ENCODE measurements at places on chromosomes 5 and 9.

GRCh38 chr5:135039271-135040033 lies 5.4 kb upstream of the PITX1 start:
- DNase-seq: no peak

- no peak for DNase-seq
These were observed 7.2 kb downstream of the ROPN1L start for GRCh38 chr5:10448754-10449360.

GRCh38 chr5:16806711-16807546 lies 129.2 kb downstream of the MYO10 start:
- no peak for DNase-seq

- DNase-seq: peak; percentile 73
These were observed at the start of gene ERMP1 for GRCh38 chr9:5832538-5833529. ERMP1 (minus strand) TSS chr9:5833117; CDS start chr9:5833027, 90 bp downstream.

DNA sequence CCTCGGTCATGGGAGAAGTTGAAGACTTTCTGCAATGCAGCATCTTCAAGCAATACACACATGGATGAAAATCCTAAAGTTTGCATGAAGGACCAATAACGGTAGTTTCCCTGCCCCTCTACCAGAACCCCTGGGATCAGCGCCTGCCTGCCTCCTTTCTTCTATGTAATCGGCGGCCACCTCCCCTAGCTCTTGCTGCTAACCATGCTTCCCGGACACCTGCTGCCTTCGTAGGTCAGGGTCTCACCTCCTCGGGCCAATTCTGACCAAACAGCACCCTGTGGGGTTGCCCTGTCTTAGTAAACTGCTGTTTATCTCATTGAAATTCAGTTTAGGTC lies 388 bp upstream of the MED10 start:
- no peak for DNase-seq

- DNase-seq: no peak
These were observed 51.5 kb upstream of the NR3C1 start for GRCh38 chr5:143454936-143455516.

DNA sequence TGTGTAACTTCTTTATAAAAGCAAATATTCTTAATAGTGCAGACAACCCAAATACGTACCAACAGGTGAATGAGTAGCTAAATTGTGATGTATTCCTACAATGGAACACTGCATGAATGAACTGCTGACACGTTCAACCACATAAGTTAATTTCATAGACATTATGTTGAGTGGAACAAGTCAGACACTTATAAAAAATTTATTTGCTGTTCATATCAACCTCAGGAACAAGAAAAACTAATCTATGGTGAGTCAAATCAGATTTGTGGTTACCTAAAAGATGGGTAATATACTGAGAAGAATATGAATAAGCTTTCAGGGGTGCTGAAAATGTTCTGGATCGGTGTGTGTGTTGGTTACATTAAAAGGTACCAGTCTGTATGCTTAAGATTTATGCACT lies 35.7 kb downstream of the INVS start:
- no peak for DNase-seq

DNA sequence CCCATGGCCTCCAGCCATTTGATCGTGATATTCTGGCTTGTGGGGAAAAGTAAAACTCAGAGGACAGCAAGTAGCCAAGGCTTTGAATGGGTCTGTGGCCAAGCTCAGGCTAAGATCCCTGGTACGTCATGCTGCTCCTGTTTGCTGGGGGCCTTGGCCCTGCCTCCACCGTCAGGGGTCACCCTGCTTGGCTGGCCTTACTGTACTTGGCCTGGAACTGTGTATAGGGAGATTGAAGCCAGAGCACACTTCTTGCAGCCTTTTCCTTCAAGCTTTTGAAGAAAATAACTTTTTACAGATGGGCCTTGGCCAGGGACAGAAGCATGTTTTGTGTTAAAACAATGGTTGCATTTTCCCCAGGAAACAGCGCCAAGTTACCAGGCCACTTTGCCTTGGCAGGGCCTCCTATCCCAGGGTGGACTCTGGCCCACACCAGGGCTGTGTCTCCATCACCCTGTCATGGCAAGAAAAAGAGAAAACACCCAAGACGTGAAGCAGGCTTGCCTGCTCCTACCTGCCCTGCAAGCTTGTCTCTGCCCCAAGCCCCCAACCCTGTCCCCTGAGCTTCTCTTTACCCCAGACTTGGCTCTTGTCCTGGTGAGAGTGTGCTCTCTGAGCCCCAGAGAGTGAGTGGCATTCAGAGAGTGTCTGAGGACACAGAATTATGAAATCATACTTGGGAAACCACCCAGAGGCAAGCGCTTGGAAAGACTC lies 286.9 kb downstream of the GADD45G start:
- DNase-seq: peak; percentile 25

DNA sequence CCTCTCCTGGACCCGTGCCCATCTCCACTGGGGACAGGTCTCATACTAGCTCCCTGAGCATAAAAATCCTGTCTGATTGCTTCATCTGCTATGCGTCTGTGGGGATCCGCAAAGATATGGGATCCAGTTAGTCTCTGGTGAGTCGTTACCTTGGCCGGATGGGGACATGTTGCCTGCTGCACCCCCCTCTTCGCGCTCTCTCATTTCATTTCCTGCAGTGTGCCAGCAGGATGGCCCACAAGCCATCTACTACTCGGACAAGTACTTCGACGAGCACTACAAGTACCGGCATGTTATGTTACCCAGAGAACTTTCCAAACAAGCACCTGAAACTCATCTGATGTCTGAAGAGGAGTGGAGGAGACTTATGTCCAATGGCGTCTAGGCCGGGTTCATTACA lies 17.0 kb upstream of the CEP78 start:
- DNase-seq: no peak

- DNase-seq: no peak
These were observed 14.9 kb downstream of the ZNF474 start for GRCh38 chr5:122144236-122144635.

DNA sequence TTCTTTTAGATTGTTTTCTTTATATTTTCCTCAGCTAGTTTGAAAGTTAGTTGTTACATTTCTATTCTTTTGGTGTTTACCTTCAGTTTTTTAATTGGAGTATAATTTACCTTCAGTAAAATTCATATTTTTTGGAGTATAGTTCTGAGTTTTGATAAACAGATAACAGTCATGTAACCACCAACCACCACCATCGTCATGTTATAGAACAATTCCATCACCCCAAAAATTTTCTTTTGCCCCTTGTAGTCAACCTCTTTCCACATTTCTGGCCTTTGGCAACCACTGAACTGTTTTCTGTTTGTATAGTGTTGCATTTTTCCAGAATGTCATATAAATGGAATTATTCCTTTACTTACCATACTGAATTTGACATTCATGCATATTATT lies 6.8 kb downstream of the RMI1 start:
- DNase-seq: no peak

- DNase-seq: peak; percentile 12
These were observed 798 bp downstream of the PITX1 start for GRCh38 chr5:135032999-135033861.

DNA sequence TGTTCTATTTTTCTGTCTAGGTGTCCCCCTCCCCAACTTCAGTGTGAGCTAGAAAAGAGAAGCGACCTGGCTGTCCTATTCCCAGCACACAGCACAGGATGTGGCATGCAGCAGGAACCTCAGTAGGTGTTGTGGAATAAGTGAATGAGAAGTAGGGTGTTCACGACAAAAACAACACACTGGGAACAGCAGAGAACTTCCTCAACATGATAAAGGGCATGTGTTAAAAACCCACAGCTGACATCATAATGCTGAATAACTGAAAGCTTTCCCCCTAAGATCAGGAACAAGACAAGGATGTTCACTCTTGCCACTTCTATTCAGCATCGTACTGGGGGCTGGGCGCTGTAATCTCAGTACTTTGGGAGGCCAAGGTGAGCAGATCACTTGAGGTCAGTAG lies 155.6 kb upstream of the ZNF618 start:
- DNase-seq: no peak

GRCh38 chr9:109506097-109506712 lies 8.1 kb upstream of the PTPN3 start:
- DNase-seq: no peak

DNA sequence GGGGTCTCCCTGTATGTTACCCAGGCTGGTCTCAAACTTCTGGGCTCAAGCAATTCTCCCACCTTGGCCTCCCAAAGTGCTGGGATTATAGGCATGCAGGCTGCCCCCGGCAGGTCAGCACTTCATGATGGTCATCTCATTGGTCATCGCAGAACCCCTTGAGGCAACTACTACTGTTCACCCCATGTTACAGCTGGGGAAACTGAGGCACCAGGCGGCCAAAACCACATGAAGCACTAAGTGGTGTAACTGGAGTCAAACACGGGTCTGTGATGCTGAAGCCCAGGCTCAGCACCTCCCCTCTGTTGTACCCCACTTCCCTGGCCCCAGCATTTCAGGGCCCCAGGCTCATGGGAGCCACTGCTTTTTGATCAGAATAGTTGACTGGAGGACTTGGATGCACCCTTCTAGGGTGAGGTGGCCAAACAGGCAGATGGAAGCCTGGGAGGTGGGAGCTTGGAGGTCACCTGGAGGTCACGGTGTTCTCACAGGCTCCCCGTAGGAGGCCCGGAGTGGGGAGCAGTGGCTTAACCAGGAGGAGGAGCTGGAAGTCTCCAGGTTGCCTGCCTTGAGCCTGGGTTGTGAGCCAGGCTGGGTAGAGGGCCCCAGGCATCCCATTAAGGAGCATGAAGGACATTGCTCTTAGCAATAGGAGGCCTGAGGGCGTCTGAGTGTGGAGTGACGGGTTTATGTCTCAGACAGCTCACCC lies 57.3 kb upstream of the RPL26L1 start:
- peak; percentile 67 for DNase-seq

DNA sequence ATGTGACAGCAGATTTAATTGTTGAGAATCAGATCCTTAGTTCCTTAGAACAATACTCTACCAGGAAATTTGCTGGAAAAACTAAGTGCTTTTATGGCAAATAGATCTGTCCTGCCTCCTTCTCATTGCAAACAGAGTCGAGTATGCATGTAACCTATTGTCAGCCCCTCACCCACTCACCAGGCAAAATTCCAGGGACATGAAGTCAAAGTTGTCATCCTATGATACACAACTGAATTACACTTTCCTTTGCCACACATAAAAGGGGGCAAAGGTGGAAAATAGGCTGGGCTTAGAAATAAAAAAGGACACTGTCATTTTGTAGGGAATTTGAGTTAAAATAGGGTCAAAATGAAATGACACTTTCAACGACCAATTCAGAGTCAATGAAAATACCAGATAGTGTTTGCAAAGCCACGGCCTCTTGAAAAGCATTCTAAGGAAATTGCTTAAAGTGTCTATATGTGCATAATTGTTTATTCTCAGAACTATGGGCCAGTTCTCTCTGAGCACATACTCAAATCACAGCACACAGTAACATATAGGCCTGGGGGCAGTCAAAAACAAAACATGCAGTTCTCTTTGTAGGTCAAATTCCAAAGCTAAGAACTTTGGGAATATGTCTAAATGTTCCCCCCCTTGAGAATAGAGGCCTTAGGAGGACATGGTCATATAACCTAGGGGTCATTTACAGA lies 452.8 kb downstream of the NFIB start:
- DNase-seq: peak; percentile 54

DNA sequence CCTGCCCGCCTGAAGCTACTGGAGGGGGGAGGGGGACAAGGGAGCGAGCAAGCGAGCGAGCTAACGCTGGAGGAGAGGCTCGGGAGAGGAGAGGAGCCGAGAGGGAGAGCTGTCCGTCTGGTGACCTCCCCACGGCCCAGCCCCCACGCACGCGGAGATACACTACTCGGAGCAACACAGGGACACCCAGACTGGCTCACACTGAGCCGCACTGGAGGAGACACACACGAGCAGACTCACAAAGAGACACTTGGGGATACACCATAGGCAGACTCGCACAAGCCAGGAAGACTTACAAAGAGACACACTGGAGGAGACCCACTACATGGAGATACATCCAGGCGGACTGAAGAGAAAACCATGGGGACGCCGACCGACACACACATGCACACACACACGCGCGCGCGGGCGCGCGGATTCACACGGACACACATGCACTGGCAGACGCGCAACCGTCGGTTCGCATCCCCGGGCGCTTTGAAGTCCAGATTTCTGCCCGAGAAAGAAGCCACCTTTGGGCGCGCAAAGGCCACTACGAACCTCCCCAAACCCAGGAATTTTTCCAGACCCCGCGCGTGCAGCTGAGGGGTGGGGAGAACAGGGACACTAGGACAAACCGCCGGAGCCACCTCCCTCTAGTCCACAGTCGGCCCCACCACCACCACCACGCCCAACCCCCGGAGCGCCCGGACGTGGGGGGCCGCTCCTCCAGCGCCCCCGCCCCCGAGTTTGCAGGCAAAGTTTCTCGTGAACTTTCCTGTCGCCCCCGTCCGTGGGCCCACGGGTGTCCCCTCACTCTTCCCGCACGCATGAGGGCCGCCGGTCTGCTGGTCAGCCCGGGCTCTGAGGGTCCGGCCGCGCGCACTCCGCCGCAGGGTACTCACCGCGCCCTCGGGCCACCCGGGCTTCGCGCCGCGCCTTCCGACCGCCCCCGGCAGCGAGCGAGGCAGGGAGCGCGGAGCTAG lies 571 bp downstream of the CNTFR start:
- no peak for DNase-seq

DNA sequence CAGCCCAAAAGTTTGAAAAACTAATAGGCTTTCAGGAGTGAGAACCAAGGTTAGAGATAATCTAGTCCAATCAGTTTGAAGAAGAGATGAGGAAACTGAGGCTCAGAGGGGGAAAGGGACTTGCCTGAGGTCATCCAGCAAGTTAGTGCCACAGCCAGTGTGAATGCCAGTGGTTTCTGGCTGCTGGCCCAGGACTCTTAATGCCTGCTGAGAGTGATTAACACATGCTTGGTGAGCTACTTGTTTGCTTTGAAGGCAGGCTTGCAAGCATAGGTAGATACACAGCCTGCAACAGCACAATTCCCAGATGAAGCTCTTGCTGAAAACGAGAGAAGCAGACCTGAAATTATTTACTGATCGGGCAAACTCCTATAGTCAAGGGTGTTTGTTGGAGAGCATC lies 591.6 kb upstream of the SGCD start:
- no peak for DNase-seq

GRCh38 chr9:114065304-114065703 lies 12.8 kb downstream of the AMBP start:
- no peak for DNase-seq

- no peak for DNase-seq
These were observed 61.0 kb upstream of the SPTLC1 start for GRCh38 chr9:92176068-92176799.

GRCh38 chr5:100902440-100903038 lies 543 bp downstream of the ST8SIA4 start:
- no peak for DNase-seq

DNA sequence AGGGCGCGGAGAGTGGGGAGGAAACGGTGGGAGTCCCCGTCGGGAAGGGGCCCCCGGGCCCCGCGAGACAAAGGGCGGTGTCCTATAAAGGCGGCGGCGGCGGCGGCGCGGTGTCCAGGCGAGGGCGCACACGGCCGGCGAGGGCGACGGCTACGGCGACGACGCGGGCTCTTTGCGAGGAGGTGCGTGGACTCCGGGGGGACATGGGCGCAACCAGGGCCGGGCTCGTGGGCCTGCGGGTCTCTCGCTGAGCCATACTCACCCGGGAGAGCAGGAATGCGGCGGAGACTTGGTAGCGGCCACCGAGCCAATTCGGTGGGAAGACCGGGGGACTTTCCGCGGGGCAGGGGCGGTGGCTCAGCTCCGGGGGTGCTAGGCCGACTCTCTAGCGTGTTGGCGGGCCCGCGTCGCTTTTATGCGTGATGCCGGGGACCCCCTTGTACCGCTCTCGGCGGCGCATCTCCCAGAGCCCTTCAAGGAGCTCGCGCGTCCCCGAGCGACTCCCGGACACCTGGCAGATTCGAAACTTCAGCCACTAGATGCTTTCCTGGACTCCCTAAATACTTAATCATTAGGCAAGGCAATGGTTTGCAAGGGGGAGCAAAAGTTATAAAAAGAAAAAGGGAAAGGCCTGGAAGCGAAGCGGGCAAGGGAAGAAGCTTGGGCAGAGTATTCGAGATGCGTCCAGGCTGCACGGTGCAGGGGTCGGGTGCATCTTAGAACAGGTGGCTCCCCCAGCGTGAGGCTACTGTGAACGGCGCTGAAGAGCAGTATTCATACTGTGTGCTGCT lies 5.9 kb upstream of the TAL2 start:
- DNase-seq: no peak

Measured in fibroblast of mammary gland (primary cell).